ENCODE measurements at places on chromosomes 5 and 9.
A peak's percentile ranks its signal among the peaks of the same experiment; 100 is the strongest.

DNA sequence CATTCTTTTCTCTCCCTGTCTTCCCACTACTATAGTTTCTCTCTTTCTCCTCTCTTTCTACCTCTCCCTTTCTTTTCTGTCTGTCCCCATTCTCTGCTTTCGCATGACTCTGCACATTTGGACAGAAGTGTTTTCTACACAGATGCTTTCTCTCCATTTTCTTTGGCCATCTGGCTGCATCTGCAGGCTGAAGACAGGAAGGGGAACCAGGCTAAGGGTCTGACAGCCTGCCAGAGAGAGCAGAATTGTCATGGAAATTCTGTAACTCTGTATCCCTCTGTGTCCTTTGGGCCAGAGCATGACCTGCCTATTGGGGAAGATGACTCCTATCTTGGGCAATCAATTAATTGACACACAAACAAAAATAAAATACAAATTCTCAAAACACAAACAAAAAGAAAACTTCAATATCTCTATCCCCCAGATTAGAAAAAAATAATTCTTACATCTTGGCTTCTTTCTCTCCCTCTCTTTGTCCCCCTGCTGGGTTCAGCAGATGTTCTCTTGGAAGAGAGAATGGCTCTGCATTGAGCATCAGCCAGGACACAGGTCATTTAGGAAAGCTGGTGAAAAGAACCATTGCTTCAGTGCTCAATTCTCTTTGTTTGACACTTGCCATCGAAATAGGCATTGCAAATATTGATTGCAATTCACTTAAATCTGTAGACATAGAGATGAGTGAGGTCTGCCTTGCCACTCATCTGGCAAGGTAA, 415.9 kb upstream of the KLF4 start:
- no peak for DNase-seq

DNA sequence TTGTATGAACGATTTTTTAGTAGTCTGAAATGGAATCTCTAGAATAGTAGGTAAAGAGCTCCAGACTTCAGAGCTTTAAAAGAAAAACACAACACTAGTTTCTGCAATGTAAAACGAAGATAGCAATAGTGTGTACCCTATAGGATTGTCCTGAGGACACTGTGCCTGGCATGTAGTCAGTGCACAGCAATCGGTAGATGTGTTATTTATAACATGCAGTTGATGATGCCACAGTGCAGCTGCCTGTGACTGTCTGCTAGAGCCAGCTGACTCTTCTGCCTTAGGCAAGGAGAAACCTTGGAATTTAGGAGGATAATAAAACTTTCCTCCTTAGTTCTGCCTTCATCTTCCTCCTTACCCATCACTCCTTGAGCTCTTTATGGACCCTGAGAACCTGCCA, 27.7 kb upstream of the TMOD1 start:
- no peak for DNase-seq

DNA sequence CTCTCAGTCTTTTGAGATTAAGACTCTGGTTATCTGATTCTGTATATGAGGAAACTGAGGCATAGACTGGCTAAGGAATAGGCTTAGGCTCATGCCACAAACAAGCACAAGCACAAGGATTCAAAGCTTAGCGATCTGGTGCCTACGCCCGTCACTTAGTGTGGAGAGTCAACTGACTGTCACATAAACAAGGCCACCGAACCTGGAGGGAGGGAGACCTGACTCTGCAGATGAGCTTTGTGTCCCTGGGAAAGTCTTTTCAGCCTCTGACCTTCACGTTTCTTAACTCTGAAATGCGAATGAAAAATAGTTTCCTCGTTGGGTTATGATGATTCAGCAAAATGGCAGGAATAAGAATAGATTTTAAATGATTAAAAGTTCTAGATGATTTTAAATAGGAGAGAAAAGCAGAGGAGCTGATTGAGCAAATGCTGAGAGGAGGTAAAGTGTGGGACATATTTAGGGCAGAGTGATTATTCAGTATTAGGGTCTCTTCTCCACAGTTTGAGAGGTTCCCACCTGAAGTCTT, 135.4 kb downstream of the GRIA1 start:
- DNase-seq = no peak

DNA sequence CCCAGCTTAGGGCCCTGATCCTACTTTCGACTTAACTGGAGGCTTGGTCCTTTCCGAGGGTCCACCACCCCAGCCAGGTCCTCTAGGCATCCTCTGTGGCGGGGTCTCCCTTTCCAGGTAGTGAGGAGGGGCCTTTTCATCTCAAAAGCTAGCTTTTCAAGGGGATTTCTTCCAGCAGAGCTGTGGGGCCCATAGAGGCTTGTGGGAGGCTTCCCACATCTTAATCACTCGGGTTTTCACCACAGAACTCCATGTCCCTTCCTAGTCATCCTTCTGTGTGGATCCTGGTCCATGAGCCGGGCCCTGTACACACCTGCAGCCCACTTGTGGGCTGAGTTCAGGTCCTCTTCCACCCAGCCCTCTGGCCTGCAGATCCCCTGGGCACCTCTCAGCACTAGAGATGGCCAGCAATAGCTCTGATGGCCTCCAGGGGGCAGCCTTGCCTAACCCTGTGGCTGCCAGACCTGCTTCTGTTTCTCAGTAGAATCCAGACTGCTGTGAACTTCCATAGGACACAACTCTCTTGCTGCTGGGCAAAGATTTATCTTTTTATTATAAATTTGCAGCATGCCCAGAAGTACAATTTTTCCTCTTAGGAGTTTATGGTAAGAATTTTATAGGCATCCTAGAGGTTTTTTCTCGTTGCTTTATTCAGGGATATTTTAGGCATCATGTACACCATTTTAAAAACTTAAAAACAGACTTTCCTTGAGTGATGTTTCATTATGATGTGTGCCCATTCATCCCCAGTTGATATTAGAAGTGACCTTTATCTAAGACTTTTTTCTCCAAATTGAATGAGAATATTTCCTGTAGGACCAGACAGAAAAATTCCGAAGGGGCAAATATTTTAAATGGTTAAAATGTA, 208.9 kb downstream of the TRIO start:
- peak; percentile 53 for DNase-seq

DNA sequence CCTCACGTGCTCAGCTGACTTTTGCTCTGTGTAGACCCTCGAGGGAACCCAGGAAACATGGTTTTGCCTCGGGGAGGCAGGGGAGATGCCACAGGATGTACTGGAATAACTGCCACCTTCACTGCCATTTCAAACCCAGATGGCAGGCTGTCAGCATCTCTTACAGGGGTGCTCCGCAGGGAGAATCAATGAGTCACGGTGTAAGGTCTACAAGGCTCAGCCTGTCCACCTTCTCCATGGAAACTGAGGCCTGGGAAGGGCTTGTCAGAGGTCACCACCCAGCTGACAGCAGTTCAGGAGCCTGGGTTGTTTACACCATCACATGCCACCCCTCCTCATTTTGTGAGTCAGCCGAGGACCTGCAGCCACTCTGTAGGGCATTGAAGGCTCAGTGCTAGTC, 30.8 kb downstream of the DAB2IP start:
- DNase-seq = no peak

GRCh38 chr9:36748322-36748899, 175.7 kb downstream of the MELK start:
- peak; percentile 37 for DNase-seq

- DNase-seq = no peak
Observed at GRCh38 chr5:28084069-28084468, 1045.7 kb upstream of the CDH9 start.

DNA sequence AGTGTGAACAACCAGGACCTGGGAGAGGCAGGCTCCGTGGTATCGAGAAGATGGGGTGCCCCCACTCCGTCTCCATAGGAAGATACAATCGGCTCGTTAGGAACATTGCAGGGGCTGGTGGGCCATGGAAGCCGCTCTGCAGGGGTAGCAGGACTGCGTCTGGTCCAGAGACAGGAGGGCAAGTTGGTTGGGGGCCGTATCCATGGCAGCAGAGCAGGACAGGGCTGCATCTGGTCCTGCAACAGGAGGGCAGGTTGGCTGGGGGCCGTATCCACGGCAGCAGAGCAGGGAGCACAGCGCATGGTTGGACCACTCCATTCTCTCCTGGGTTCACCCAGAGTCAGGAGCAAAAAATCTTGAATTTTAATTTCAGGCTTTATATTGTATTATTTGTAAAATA, 98.2 kb downstream of the ANKRD33B start:
- DNase-seq = no peak

Measured in HFFc6 (cell line).